ENCODE measurements at places on chromosomes 5 and 9. TPM values are rescaled to one million over a fixed set of nuclear protein-coding genes. Genes with fewer than 3 reads are reported as not detected.

GRCh38 chr5:74667396-74667795 is 17.6 kb upstream of the HEXB start:
- H3K27ac ChIP-seq, result no peak overlapping the region
- no peaks in the 10 kb centered on the region for H3K27me3 ChIP-seq
- H3K4me3 ChIP-seq, result no peak overlapping the region
- no peaks in the 10 kb centered on the region for H3K36me3 ChIP-seq
- no peak for DNase-seq

DNA sequence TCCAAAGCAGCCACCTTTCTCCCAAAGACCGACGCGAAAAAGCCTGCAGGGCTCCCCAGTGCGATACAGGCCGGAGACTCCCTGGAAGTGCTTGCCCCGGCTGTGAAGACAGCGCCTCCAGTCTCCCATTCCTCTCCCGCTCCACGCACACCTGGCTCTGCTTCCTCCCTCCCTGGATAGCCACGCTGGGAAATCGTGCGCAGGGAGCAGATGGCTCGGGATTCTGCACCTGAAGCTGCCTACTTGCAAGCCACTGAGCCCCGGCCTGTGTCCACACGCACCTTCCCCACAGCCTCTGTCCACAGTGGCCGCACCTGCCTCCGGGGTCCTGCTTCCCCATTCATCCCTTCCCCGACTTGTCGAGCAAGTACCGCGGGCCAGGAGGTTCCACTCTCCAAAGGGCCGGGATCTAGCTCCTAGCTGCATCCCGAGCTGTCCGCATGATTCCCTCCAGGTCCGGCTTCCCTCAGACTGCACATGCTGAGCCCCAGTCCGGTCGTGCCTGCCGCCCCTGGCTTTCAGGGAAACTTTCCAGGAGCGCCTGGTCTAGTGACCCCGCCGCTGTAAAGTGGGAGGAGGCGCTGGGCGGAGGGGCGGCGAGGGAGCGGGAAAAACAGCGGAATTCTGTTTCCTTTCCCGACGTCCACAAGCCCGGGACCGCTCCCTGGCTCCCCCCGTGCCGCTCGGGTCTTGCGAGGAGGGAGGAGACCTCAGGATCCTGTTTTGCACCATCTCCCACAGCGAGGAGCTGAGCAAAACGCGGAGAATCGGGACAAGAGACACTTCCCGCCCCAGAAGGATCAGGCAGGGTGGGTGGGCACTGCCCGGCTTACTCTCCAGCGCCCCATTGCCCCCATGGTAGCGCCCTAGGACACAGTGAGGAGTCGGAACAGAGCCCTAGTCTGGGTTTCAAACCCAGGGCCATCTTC is 2.0 kb downstream of the SEMA6A start:
- H3K4me3 ChIP-seq, result no peak overlapping the region
- DNase-seq, result no peak
- H3K27me3 ChIP-seq, result peaks cover 39% of the 10 kb centered on the region
- H3K4me1 ChIP-seq, result peaks cover 28% of the 10 kb centered on the region

ERP44 gene
- total RNA-seq, result 15.1 TPM

DNA sequence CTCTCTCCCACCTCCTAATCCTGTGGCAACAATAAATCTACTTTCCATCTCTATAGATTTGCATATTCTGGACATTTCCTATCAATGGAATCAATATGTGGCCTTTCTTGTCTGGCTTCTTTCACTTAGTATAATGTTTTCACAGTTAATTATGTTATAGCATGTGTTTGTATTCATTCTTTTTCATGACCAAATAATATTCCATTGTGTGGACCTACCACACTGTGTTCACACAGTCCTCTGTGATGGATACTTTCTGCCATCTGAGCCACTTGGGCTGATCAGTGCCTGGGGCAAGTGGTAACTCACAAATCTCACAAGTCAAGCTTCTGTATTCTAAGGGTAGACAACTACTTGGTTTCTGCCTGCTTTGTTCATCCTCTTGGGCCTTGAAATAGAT is 48.7 kb upstream of the POMT1 start:
- no peaks in the 10 kb centered on the region for H3K4me1 ChIP-seq
- no peak overlapping the region for H3K27ac ChIP-seq
- DNase-seq, result no peak

GRCh38 chr5:53041071-53041692 is 52.0 kb downstream of the ITGA2 start:
- H3K4me1 ChIP-seq, result no peaks in the 10 kb centered on the region
- H3K27me3 ChIP-seq, result no peaks in the 10 kb centered on the region
- no peak for DNase-seq

FAM221B gene
- total RNA-seq, result not detected

DNA sequence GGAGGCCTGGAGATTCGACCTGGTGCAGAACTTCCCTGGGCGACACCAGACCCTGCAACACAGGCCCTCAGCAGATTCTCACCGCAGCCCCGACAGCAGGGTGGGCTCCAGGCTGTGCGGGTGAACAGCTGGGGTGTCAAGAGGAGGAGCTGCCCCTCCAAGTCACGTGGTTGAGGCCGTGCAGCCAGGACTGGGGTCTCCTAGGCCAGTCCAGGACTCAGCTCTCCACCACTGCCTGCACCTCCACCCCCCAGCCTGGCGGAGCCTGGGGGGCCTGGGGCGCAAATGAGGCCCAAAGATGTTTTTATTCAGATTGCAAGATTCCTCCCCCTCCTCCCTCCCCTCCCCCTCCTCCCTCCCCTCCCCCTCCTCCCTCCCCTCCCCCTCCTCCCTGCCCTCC is 9.2 kb upstream of the AGPAT2 start:
- H3K27me3 ChIP-seq, result peaks cover 5% of the 10 kb centered on the region
- no peak overlapping the region for H3K27ac ChIP-seq
- H3K4me3 ChIP-seq, result no peak overlapping the region
- no peaks in the 10 kb centered on the region for H3K36me3 ChIP-seq

NUTM2F gene
- total RNA-seq, result not detected

GRCh38 chr5:151647320-151647861 is 39.3 kb downstream of the SPARC start:
- H3K4me3 ChIP-seq, result no peak overlapping the region
- H3K4me1 ChIP-seq, result peaks cover 4% of the 10 kb centered on the region
- DNase-seq, result no peak
- H3K36me3 ChIP-seq, result no peaks in the 10 kb centered on the region

MZB1 gene
- 2.0 TPM for total RNA-seq

KCNMB1 gene
- total RNA-seq, result 0.48 TPM

DNA sequence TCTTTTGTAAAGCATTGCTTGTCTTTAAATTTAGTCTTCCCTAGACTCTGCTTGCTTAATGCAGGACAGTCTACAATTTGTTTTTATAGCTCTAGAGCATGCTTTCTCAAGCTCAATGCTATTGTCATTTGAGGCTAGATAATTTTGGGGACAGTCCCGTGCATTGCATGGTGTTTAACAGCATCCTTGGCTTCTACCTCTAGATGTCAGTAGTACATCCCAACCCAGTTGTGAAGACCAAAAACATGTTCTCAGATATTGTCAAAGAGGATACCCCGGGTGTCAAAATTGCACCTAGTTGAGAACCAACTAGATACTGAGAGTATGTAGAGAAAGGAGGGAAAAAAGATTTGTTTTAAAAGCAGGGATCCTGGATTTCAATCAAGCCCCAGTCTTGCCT is 277.5 kb downstream of the CEMIP2 start:
- no peak overlapping the region for H3K4me3 ChIP-seq
- no peaks in the 10 kb centered on the region for H3K4me1 ChIP-seq
- no peak overlapping the region for H3K27ac ChIP-seq
- H3K27me3 ChIP-seq, result no peaks in the 10 kb centered on the region
- no peaks in the 10 kb centered on the region for H3K36me3 ChIP-seq

- peaks cover 95% of the 10 kb centered on the region for H3K4me1 ChIP-seq
- H3K4me3 ChIP-seq, result no peak overlapping the region
- no peaks in the 10 kb centered on the region for H3K27me3 ChIP-seq
- peak overlapping the region; percentile 89 for H3K27ac ChIP-seq
- peak; percentile 79 for DNase-seq
Measured at GRCh38 chr5:1502046-1502736, 21.6 kb downstream of the LPCAT1 start.

- no peak for DNase-seq
- H3K27ac ChIP-seq, result no peak overlapping the region
- H3K4me3 ChIP-seq, result no peak overlapping the region
Measured at GRCh38 chr9:105959531-105959930, 265.2 kb downstream of the TMEM38B start.

GRCh38 chr9:88379352-88379751 is 8.9 kb upstream of the SPIN1 start:
- H3K27ac ChIP-seq, result no peak overlapping the region
- H3K27me3 ChIP-seq, result peaks cover 2% of the 10 kb centered on the region
- no peak overlapping the region for H3K4me3 ChIP-seq
- H3K4me1 ChIP-seq, result no peaks in the 10 kb centered on the region

GRCh38 chr5:111509119-111509518 is 3.2 kb downstream of the STARD4 start:
- no peak for DNase-seq
- H3K27me3 ChIP-seq, result no peaks in the 10 kb centered on the region
- peaks cover 2% of the 10 kb centered on the region for H3K36me3 ChIP-seq
- H3K4me3 ChIP-seq, result no peak overlapping the region
- H3K27ac ChIP-seq, result no peak overlapping the region
- H3K4me1 ChIP-seq, result peaks cover 10% of the 10 kb centered on the region

- H3K4me1 ChIP-seq, result no peaks in the 10 kb centered on the region
- H3K27ac ChIP-seq, result no peak overlapping the region
- H3K4me3 ChIP-seq, result no peak overlapping the region
- H3K36me3 ChIP-seq, result no peaks in the 10 kb centered on the region
- no peak for DNase-seq
Measured at GRCh38 chr5:97525780-97526179, 342.7 kb upstream of the RIOK2 start.

BNC2 gene
- total RNA-seq, result 36.9 TPM

PPP3R2 gene
- not detected for total RNA-seq

DNA sequence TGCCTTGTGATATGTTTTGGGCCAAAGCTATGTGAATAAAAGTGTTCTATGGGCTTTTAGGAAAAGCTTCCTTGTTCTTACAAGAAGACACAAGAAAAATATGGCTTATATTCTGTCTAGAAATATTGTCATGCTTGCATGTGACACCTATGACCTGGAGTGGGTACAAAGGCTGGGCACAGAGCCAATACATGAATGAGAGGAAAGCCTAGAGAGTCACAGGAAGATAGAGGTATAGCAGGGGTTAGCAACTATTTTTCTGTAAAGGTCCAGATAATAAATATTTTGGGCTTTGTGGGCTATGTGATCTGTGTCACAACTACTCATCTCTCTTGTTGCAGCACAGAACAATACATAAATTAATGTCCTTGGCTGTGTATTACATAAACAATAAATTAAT is 196.6 kb upstream of the CD180 start:
- H3K36me3 ChIP-seq, result no peaks in the 10 kb centered on the region
- no peaks in the 10 kb centered on the region for H3K4me1 ChIP-seq
- no peaks in the 10 kb centered on the region for H3K27me3 ChIP-seq
- H3K4me3 ChIP-seq, result no peak overlapping the region
- DNase-seq, result no peak

- no peaks in the 10 kb centered on the region for H3K36me3 ChIP-seq
- H3K27ac ChIP-seq, result no peak overlapping the region
- no peaks in the 10 kb centered on the region for H3K4me1 ChIP-seq
- no peak for DNase-seq
Measured at GRCh38 chr5:181149355-181149754, 2.0 kb downstream of the OR2V2 start.

DNA sequence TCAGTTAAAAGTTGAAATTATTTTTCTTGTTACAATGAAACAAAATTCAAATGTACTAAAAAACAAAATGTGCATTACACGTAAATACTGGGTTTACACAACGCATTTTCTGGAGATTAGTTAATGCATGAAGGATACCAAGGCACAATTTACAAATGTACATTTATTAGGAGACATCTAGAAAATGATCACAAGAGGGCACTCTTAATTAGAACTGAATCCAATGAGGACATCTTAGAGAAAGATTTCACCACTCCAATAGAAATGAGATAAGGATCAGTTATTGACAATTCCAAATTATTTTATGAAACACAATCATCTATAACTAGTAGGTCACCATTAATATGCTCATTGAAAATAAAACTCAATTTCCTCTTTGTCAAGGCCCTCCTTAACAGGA is 36.6 kb upstream of the CDH12 start:
- no peaks in the 10 kb centered on the region for H3K4me1 ChIP-seq
- H3K27ac ChIP-seq, result no peak overlapping the region
- no peak for DNase-seq
- H3K4me3 ChIP-seq, result no peak overlapping the region
- H3K27me3 ChIP-seq, result no peaks in the 10 kb centered on the region
- H3K36me3 ChIP-seq, result no peaks in the 10 kb centered on the region

SPATA31E1 gene
- not detected for total RNA-seq

DNA sequence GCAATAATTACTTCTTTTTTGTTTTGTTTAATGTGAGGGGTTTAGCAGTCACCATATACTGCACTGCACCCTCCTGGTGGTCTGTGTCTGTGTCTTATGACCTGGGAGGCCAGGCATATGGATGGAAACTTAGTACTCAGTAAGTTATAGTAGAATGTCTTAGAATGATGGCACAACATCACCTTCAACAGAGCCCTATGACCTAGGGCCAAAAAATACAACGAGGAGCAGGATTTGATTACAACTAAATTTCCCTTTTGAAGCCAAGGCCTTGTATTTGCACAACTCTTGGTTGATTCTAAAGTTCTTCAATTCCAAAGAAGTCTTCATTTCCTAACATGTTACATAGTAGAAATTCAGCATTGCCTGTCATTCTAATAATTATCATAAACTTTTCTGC is 422.1 kb upstream of the PIK3R1 start:
- H3K4me3 ChIP-seq, result no peak overlapping the region
- no peaks in the 10 kb centered on the region for H3K4me1 ChIP-seq
- no peaks in the 10 kb centered on the region for H3K27me3 ChIP-seq
- DNase-seq, result no peak
- H3K36me3 ChIP-seq, result no peaks in the 10 kb centered on the region

GRCh38 chr9:114894609-114895433 is 35.6 kb downstream of the TNFSF8 start:
- H3K27me3 ChIP-seq, result no peaks in the 10 kb centered on the region
- peaks cover 44% of the 10 kb centered on the region for H3K4me1 ChIP-seq
- no peak overlapping the region for H3K4me3 ChIP-seq
- no peak for DNase-seq
- no peak overlapping the region for H3K27ac ChIP-seq

Measured in natural killer cell (primary cell).